ENCODE measurements at places on chromosomes 5 and 9. TPM values are rescaled to one million over a fixed set of nuclear protein-coding genes. Genes with fewer than 3 reads are reported as not detected.

The SH3TC2 gene
- 1.2 TPM for total RNA-seq

The SAXO1 gene
- total RNA-seq: not detected

The ZNF483 gene
- total RNA-seq: 1.2 TPM

The DROSHA gene
- 60.9 TPM for total RNA-seq

The ECM2 gene
- 0.65 TPM for total RNA-seq

The CCNO gene
- not detected for total RNA-seq

The KLHL3 gene
- 5.1 TPM for total RNA-seq

The C5orf58 gene
- not detected for total RNA-seq

The PTPN3 gene
- 0.30 TPM for total RNA-seq

The SPINK1 gene
- total RNA-seq: 0.59 TPM

The SPTLC1 gene
- 123 TPM for total RNA-seq

The RNF183 gene
- not detected for total RNA-seq

The RAD23B gene
- 141 TPM for total RNA-seq

The FABP6 gene
- not detected for total RNA-seq

The SUSD3 gene
- total RNA-seq: 0.37 TPM
